ENCODE measurements at places on chromosomes 2 and 18. TPM values are rescaled to one million over a fixed set of nuclear protein-coding genes. Genes with fewer than 3 reads are reported as not detected.

OTOS gene
- not detected for total RNA-seq

ASB18 gene
- not detected for total RNA-seq

PLEKHH2 gene
- total RNA-seq = 2.8 TPM

ANKRD62 gene
- total RNA-seq = not detected

IL36B gene
- total RNA-seq = not detected

CLHC1 gene
- 1.5 TPM for total RNA-seq

ACVR1C gene
- under 0.01 TPM for total RNA-seq

PTGR3 gene
- total RNA-seq = 10.0 TPM

GREB1 gene
- total RNA-seq = 0.51 TPM

CRYGB gene
- not detected for total RNA-seq

TBR1 gene
- not detected for total RNA-seq

CLEC4F gene
- total RNA-seq = not detected

MDH1B gene
- total RNA-seq = 1.4 TPM

SERPINB11 gene
- total RNA-seq = not detected

TMBIM1 gene
- total RNA-seq = 139 TPM

FOXI3 gene
- total RNA-seq = not detected

TEX44 gene
- not detected for total RNA-seq

TGFA gene
- total RNA-seq = 7.2 TPM

LINC00305 gene
- not detected for total RNA-seq

APCDD1 gene
- total RNA-seq = not detected

COMMD1 gene
- 34.4 TPM for total RNA-seq

LIPG gene
- total RNA-seq = 54.6 TPM

GALR1 gene
- not detected for total RNA-seq

NEB gene
- total RNA-seq = 0.13 TPM

TUBB8B gene
- 0.63 TPM for total RNA-seq

PSTPIP2 gene
- total RNA-seq = 4.9 TPM

MFSD6 gene
- total RNA-seq = 18.1 TPM
